ENCODE measurements at places on chromosomes 1 and 21.

- DNase-seq = no peak
Observed at GRCh38 chr1:227305894-227306626, 12.2 kb downstream of the CDC42BPA start.

- no peak for DNase-seq
Observed at GRCh38 chr1:224045556-224045955, 68.4 kb upstream of the FBXO28 start.

DNA sequence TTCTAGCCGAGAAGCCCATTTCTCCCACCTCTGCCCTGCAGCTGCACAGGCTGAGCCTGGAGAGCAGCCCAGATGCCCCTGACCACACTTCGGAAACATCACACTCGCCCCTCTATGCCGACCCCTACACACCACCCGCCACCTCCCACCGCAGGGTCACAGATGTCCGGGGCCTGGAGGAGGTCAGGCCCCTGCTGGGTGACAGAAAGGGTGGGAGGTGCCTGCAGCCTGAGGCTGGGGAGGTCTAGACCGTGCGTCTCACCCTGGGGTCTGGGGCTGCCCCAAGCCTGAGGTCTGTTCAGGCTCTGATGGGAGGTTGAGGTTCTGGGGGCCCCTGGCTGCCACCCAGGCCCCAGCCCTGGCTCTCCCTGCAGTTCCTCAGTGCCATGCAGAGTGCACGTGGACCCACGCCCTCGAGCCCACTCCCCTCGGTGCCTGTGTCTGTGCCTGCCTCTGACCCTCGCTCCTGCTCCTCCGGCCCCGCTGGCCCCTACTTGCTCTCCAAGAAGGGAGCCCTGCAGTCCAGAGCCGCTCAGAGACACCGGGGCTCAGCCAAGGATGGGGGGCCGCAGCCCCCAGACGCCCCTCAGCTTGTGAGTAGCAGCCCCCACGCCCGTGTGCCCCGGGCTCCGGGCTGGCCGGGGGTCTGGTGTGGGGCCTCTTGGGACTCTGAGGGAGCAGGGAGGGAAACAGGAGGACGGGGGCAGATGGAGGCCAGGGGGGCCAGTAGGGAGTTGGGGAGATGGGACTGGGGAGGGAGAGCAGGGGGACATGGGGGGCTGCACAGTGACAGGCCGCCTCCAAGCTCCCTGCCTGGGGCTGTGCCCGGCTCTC, 7.4 kb downstream of the PLEKHN1 start:
- no peak for DNase-seq

DNA sequence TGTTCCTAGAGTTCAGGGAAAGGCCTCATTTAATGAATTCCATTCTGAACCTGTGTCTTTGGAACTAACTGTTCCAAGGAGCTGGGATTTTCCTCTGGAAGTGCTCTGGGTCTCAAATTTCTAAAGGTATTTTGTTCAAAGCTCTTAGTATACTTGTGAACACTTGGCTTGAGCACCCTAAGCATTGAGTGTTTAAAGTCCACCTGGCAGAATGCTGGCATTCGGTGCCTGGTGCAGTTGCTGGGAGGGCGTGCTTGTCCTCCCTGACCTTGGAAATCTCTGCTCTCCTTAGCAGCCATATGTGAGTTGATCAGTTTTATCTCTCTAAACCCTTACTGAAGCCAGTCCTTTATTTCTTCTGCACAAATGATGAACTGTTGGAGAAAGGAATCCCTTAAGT, 3.0 kb downstream of the MTARC2 start:
- no peak for DNase-seq

- DNase-seq = no peak
Observed at GRCh38 chr1:21904454-21904703, 32.7 kb downstream of the HSPG2 start.

GRCh38 chr1:71196685-71197084, 115.8 kb upstream of the ZRANB2 start:
- DNase-seq = peak; percentile 31

- no peak for DNase-seq
Observed at GRCh38 chr1:45516036-45516435, 5.6 kb downstream of the PRDX1 start.

DNA sequence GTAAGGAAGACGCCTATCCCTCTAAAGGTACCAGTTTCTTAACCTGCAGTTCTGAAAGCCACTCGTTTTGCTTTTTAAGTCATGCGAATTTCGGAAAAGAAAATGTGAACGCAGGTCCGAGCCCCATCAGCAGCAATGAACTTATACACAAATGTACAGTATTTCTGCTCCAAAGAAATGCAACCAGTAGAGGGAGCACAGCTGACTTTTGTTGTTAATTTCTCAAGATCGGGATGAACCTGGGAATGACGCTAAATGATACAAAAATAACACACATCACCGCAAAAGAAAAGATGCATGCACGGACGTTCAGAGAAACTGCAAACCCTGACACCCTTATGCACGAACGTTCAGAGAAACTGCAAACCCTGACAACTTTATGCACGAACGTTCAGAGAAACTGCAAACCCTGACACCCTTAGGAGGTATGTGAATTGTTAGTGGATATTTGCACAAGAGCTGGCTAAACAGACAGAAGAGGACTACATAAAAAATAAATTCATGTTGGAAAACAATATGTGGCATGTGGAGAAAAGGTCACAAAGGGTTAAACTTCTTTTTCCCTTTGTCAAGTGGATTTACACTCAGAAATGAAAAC, 3.5 kb upstream of the TIAM1 start:
- peak; percentile 16 for DNase-seq

DNA sequence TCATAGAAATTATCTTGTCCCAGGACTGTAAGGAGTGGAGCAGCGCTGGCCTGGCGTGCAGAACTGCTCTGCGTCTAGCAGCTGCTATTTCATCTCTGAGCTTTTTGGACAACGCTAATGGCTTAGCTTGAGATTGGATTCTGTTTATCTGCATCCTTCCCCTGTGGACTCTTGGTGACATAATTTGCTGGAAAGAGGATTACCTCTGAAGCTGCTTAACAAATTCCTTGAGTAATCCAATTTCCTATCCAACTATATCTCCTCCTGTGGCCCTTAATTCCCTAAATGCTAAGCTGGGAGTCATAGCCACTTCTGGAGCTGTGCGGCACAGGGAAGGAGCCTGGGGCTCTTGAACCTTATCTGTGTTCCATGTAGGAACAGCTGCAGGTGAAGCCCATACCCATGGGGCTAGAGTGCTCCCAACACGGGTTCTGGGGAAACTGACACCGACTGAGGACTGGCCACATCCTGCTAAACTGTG, 43.2 kb downstream of the IL6R start:
- DNase-seq = no peak

DNA sequence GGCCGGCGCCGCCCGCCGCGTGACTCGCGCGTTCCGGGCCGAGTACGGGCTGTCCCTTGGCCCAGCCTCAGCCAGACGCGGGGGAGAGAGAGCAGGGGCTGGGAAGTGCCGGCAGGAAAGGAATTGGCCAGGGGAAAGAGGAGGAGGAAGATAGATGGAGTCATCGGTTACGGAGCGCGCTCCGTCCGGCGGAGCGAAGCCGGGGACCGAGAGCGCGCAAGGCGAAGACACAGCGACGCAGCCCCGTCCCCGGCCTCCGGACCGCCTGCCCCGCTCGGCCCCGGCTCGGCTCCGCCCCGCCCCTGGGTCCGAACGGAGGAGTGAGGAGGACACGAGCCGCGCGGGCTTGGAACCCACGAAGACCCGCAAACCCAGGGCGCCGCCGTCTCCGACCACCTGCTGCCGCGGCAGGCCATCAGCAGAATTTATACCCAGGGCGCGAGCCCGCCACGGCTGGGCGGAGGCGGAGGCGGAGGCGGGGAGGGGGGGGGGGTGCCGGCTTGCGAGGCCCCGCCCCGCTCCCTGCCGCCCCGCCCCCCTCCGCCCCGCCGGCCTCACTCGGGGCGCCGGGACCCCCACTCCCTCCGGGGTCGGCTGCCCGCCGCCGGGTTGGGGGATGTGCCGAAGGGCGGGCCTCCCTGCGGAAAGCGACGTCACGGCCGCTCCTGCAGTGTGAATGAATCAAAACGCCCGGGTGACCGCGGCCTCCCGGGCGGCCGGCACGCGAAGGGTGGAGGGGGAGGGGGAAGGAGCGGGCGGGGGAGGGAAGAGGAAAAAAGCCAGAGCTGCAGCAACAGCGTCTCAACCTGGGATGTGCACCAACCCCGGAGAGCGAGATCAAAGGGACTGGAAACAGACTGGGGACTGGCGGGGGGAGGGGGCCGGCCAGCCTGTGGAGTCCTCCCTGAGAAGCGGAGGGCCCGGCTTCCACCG, at the start of gene LHX4:
LHX4 (plus strand) TSS at position 782 of the 933 bp plus-strand sequence. CDS start 266 bp downstream, outside the sequence.
- DNase-seq = no peak

DNA sequence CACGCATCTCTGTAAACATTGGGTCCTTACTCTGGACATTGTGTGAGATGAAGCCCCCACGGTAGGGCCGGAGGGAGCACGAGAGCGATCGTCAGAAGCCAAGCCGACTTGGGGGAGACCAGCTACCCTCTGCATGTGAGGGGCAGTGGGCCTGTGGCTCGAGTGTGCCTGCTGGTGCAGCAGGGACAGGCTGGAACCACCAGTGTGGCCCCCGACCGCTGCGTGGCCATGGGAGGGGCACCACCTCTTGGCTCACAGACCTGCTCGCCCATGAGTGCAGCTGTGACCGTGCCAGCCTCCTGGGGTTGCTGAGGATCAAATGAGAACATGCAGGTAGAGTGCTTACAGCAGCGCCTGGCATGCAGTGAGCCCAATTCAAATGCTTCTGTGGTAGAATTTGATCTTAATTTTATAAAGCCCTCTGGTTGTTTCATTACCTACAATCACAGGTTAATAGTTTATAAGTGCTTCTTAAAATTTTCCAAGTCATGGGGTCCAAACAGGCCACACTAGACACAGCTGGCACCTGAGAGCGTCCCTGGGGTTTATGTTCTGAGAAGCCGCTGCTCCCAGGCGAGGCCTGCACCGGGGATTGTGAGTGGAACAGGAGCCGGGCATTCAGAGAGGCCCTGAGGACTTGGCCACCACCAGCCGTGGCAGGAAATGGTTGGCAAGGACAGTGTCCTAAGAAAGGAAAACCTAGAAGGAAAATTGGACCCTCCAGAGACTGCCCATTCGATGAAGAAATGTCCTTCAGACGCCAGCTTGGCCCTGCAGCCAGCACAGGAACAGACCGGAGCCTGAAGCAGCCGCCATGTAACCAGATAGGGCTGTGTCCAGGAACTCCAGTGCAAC, 22.6 kb upstream of the ADARB1 start:
- DNase-seq = no peak

DNA sequence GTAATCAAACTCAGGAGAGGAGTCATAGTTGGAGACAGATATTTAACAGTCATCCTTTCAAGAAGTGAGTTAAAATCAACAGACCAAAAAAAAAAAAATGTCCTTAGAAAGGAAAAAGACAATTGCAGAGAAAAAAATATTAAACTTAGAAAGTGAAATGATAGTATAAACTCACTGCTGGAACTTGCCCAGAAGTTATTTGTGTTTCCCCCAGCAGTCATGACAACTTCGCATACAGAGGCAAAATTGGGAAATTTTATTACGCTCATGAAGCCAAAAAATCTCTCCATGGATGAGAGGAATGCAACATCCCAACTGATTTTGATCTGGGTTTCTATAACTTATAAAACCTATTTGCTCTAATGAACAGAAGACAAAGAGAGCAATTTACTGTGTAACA, 198.2 kb downstream of the LRRC7 start:
- peak; percentile 3 for DNase-seq

DNA sequence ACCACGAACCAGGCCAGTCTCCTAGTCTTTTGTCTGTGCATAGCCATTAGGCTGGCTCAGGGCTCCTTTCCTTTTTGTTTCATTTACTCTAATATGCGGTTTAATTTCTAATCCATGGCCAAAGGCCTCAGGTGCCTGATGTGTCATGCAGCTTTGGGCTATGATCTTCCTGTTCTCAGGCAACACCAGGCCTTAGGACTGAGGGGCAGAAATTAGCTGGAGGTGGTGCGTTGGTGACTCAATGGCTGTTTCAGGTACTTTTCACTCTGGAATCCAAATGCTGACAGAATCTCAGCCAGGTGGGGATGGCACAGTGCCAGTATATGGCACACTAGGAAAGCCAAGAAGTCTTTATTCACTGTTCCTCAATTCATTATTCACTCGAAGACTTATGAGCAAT, 105.3 kb downstream of the CACNA1E start:
- DNase-seq = no peak

GRCh38 chr1:32111789-32112188, 3.9 kb downstream of the KPNA6 start:
- peak; percentile 17 for DNase-seq

DNA sequence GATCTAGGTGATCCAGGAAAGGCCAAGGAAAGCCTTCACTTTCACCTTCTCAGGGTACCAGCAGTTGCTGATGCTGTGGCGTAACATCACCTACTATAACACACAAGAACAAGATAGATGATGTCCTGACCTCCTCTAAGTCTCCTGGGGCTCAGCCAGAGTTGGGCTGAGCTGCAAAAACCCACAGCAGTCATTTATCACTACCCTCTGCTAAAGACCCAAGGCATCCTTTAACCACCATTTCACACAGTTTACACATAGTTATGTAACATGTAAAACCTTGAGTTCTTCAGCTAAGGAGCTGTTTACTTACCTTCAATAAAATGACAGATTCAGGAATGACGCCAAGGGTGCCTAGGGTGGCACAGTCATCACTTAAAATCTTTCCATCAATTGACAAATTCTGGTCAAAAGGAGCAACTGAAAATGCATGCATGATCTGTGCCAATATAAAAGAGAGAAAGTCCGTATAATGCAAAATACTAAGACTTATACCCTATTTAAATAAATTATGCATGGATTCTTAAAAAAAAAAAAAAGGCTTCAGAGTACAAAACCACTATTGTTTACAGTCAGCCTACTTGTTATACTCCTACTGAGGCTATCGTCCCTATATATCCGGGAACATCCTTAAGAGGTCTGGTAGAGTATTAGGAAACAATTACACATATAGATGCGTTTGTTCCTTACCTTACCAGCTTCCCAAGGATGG, 20.7 kb upstream of the RAP1GAP start:
- no peak for DNase-seq

GRCh38 chr1:240362826-240363225, 249.1 kb downstream of the GREM2 start:
- DNase-seq = no peak

GRCh38 chr1:243831463-243831862, 18.6 kb downstream of the AKT3 start:
- DNase-seq = no peak

DNA sequence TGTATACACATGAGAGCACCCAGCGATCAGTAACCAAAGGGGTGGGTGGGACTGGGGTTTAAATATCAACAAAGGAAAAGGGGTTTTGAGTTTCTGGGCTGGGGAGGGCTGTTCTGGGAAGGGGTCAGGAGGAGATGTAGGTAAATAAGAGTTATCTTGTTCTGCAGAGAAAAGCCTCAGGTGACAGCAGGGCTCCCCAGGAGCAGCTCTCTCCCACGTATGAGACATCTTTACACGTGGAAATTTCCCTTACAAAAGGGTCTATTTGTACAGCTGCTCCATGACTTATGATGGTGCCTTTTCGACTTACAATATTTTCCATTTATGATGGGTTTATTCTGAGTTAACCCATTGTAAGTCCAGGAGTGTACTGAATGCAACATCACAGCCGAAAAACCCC, 16.3 kb upstream of the PADI2 start:
- DNase-seq = no peak

DNA sequence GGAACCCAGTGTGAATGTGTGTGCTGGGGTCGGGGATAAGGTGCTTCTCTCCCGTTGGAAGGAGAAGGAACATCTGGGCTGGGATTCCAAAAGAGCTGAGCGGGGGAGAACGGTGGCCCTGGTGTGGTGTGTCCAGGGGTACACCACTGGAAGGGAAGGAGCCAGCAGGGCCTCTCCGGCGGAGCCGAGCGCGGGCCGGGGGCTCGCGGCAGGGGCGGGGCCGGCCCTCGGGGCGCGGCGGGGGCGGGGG, 231 bp upstream of the RPS6KA1 start:
- DNase-seq = no peak

- no peak for DNase-seq
Observed at GRCh38 chr1:243363832-243364231, 108.0 kb downstream of the SDCCAG8 start.

- DNase-seq = peak; percentile 32
Observed at GRCh38 chr21:27246741-27247140, 279.9 kb upstream of the ADAMTS5 start.
